BE2C (cell line): ENCODE measurements at places on chromosomes 7 and 10.

- DNase-seq, result no peak
Observed at GRCh38 chr10:118272767-118273166, 69.4 kb downstream of the FAM204A start.

GRCh38 chr10:30070001-30070685 is 10.8 kb upstream of the JCAD start:
- no peak for DNase-seq

DNA sequence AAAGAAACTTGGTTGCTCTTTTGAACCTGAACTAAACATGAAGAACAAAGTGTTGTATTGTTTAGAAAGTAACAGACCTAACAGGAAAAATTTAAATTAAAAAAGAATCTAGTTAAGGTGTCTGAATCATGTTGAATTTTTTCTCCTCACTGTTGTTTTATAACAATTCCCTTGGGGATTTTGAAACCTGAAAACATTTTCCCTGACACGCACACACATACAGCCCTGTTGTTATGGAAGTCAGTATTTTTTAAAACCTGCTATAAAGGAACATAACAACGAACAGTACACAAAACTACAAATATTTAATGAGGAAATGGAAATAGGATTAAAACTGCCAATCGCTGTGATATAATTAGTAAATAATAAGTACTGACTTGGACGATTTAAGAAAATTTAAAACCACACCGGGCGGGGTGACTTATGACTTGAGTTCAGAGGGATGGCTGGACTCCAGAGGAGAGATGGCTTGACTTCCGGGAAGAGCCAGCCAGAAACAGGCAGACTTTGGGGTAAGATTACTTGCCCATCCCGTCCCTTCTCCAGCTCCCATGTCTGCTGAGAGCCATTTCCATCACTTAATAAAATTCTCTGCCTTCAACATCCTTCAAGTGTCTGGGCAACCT is 16.2 kb upstream of the SPOCK2 start:
- no peak for DNase-seq

DNA sequence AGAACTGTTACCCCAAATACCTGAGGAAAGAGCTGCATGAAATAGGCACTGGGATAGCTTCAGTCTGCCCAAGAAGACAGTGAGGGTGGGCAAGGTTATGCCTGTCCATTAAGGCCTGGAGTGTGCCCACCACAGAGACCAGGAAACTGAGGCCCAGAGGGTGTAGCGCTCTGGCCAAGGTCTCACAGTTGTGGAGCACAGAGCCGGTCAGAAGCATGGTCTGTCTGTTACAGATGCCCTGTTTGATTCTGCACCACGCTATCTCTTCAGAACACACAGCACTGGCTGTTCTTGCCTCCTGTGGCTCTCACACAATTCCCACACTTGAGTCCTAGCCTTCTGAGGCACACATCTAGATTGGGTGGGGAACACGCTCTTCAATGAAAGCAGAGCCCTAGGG is 261.4 kb downstream of the GRID1 start:
- DNase-seq, result no peak

DNA sequence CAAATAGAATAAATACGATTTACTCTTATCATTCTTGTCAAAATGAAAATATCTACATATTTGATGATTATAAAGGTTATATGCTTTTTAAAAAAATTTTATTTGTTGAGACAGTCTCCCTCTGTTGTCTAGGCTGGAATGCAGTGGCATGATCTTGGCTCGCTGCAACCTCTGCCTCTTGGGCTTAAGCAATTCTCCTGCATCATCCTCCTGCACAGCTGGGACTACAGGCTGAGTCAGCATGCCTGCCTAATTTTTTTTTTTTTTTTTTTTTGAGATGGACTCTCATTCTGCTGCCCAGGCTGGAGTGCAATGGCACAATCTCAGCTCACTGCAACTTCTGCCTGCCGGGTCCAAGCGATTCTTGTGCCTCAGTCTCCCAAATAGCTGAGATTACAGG is 48.9 kb downstream of the PUS7 start:
- no peak for DNase-seq

DNA sequence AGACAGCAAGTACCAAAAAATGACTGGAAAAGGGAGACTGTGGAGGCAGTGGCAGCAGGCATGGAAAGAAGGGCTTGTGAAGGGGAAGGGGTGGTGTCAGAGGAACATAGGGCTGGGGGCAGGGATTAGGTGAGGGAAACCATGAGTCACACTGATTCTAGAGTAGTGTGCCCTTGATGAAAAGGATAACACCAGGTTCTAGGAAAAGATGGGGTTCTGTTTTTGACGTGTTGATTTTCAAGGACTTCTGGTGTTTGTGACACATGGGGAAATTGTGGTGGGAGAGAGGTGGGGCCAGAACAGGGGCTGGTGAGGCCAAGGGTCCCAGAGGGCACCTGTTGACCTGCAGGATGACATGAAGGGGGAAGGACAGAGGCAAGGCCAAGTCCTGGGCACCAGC is 57.1 kb downstream of the FIGNL1 start:
- DNase-seq, result no peak

DNA sequence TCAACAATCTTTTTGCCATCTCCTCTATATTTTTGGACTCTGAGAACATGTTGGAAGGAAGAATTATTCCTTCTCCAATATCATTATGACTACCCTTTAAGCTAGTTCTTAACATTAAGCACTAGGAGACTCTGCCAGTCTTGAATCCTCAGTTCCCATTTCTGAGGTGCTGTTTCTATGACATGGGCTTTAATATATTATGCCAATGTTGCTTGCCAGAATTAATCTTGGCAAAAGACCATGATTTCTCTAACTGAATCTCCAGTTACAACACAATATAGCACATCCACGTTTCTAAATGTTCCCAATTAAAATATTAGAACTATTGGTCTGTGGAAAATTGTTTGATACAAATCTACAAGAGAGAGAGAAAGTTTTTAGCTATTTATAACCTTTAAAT is 250.0 kb downstream of the HGF start:
- DNase-seq, result no peak

- no peak for DNase-seq
Observed at GRCh38 chr7:33743594-33743993, 161.7 kb upstream of the BMPER start.

GRCh38 chr7:123828805-123829204 is 16.2 kb upstream of the HYAL4 start:
- DNase-seq, result no peak

- no peak for DNase-seq
Observed at GRCh38 chr10:60389413-60390025, at the start of gene ANK3. Gene ANK3 (minus strand): TSS chr10:60389875. CDS start chr10:60389538, 337 bp downstream.

GRCh38 chr7:80309377-80309776 is 174.7 kb downstream of the GNAI1 start:
- DNase-seq, result no peak

GRCh38 chr7:3092468-3092867 is 48.8 kb upstream of the CARD11 start:
- DNase-seq, result no peak

GRCh38 chr7:51295440-51296245 is 21.0 kb downstream of the COBL start:
- DNase-seq, result no peak

- DNase-seq, result no peak
Observed at GRCh38 chr7:22545529-22545928, 45.5 kb upstream of the STEAP1B start.
